Nephron progenitor cell (in vitro differentiated cells): ENCODE measurements at places on chromosomes 4 and X.

DNA sequence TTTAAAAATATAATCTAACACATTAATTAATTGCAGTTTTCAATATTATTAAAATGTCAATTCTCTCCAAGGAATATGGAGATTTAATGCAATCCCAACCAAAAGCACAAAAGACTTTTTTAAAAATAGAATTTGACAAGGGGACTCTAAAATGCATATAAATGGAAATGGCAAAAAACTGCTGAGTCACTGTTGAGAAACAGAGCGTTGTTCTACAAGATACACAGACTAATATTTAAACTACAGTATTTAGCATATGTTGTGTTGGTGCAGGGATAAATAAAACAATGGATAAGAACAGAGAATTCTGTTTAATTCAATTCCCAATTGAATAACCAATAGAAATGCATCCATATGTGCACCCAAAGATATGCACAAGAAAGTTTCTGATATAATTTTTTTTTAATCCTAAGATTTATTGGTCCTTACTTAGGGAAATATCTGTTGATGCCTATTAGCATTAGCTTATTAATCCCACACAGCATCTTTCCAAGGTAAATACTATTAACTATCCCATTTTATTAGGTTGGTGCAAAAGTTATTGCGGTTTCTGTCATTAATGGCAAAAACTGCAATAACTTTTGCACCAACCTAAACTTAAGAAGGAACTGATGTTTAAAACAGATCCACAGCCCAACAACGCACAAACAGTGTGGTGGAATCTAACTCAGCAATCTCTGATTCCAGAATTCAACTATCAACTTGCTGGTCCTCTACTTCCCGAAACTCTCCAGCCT, 86.8 kb upstream of the VEGFC start:
- DNase-seq: no peak

- no peak for DNase-seq
Measured at GRCh38 chr4:151717909-151718628, 42.7 kb downstream of the GATB start.

GRCh38 chr4:87804871-87805270, 5.5 kb downstream of the IBSP start:
- no peak for DNase-seq

DNA sequence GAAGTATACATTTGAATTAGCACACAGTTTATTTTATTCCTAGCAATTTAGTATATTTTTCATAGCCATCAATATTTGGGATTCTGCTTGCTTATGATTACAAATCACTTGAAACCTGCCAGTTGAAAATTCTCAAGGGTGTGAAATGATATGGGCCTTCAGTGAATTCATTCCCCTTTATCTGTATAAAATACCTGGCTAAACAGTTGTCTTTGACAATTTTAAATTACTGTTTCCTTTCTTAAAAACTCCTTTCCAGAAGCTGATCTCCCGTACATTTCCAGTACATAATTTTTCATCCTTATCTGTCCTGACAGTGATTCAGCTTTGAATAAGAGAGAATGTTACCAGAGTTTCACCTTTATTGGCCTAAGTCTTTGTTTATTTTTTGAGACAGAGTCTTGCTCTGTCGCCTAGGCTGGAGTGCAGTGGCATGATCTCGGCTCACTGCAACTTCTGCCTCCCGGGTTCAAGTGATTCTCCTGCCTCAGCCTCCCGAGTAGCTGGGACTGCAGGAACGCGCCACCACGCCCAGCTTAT, 13.9 kb downstream of the ATP7A start:
- DNase-seq: no peak

DNA sequence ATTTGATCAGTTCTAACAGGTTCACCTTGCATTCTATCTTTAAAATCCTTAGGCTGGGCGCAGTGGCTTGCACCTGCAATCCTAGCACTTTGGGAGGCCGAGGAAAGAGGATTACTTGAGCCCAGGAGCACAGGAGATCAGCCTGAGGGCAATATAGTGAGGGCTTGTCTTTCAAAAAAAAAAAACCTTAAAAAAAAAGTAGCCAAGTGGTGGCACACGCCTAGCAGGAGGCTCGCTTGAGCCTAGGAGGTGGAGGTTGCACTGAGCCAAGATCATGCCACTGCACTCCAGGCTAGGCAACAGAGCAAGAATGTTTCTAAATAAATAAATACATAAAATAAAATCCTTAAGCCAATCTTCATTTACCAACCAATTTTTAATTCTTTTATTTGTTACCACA, 75.6 kb downstream of the PRSS12 start:
- DNase-seq: no peak

DNA sequence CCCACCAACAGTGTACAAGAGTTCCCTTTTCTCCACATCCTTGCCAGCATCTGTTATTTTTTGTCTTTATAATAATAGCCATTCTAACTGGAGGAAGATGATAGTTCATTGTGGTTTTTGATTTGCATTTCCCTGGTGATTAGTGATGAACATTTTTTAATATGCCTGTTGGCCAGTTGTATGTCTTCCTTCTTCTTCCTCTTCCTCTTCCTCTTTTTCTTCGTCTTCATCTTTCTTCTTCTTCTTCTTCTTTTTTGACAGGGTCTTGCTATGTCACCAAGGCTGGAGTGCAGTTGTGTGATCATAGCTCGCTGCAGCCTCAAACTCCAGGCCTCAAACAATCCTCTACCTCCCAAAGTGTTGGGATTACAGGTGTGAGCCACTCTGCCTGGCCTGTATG, 87.4 kb downstream of the CCDC160 start:
- DNase-seq: no peak

- DNase-seq: peak; percentile 63
Measured at GRCh38 chrX:136767104-136767941, 13.4 kb downstream of the ARHGEF6 start.

DNA sequence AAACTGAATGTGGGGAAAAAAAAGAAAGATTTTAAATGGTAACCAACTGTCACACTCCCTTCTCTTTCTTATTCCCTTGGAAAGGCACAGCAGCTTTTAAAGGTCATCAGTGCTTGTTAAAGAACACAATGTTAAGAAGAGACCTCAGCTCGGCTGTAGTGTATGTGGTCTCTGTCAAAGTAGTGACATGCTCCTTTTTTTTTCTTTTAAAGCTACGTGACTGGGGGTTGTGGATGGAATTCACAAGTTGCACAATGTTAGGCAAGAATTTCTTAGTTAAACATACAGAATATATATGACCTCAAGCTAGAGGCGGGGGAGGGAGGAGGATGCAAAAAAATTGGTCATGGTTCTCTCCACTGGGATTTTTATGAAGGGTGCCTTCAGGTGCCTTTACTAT, 45.6 kb downstream of the OCRL start:
- DNase-seq: no peak

GRCh38 chrX:48465336-48465933, 4.6 kb downstream of the SLC38A5 start:
- DNase-seq: no peak

- no peak for DNase-seq
Measured at GRCh38 chrX:151711154-151711553, 4.7 kb upstream of the FATE1 start.

GRCh38 chr4:174575436-174575835, 53.1 kb upstream of the HPGD start:
- no peak for DNase-seq

DNA sequence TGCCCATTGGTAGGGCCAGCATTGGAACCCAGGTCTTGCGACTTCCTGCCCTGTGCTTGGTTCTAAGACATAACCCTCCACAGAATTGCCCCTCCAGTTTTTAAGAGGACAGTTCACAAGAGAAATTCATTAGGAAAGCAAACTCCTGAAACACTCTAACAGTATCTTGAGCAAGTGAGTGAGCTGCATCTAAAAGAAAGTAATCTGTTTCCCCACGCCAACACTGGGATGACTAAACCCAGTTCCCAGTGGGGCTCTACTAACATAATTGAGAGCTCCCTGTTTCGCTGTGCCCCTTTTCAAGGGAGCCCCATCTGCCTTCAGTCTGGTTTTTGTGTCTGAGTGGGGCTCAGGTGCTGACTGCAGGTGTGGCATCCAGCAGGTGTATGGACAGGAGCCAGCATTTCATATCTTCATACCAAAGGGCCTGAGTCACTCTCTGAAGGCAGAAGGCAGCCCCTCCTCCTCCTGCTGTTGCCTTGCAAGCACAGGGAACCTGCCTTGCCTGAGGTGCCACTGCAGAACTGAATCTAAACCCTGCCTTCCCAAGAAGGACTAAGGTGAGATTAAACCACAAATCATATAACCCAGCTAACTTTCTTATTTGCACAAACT, 8.0 kb downstream of the AMOT start:
- DNase-seq: no peak
